ENCODE measurements at places on chromosomes 16 and 17.

DNA sequence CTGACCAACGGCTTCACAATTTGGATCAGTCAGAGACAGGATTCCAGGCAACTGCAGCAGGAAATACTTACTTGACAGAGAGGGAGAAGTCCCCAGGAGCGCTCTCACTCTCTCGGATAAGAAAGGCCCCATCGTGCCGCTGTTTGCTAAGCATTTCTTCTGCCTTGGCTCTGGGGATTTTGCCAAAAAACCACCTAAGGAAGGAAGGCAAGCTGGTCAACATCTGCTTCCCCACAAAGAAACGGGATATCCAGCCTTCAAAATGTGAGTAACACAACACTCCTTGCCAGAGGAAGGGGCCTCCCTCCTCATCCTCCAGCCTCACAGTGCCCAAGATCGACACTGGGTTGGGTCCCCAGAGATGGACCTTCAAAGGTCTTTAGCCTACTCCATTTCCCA lies 36.6 kb upstream of the SLC25A19 start:
- peak; percentile 53 for DNase-seq

GRCh38 chr16:83932955-83933673 lies 19.9 kb upstream of the OSGIN1 start:
- no peak for DNase-seq

DNA sequence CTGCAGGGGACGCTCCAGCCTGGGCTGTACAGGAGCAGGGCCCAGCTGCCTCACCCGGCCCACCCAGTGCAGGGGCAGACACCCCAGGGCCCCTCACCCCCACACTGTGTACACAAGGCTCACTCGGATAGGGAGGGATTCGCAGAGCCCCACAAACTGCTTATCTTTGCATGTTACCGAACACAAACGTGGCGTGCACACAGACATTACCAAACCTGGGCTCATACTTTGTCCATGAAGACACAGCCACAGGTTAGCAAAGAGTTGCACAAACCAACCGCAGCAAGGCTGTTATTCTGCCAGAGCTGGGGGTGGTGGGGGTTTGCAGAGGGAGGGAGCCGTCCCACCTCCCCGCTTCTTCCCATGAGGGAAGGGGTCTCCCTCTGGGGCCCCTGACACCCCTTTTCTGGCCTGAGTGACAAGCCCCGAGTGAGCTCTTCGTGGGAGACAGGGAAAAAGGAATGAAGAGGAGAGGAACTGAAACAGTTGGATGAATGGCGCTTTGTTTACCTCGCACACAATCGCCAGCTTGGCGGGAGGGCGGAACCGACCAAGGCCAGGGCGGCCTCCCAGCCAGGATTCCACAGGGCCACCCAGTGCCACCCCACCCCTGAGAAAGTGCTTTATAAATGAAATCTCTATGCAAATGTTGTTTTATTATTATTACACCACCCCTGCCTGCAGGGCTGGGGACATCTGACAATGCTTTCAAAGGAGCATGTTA lies 434 bp upstream of the CPSF4L start:
- peak; percentile 82 for DNase-seq

DNA sequence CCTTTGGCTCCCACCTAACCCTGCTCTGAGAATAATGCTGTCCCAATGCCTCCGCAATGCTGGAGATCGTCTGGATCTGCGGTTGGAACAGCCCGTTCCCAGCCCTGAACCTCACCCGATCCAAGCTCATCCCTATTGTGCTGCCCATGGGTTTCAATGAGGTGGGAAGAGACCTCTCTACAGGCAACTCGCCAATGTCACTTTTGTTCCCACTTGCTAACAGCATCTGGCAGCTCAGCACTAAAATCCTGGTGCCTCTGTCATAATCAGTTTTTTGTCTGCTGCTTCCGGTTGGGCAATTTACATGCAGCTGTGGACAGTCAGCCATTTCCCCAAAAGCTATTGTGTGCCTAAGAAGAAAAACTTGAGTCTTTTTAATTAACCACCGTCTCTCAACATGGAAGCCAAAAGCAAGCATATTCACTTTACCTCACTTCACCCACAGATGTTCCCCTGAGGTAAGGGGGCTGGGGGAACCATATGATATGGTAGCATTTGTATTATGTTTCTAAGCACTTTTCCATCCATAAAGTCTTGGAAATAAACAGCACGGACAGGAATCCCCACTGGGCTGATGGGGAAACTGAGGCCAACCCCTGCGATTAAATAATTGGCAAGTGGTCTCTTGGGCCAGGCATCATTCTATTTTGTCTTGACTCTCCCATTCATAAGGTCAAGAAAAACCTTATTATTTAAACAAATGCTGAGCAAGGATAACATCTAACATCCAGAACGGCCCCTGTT lies 159.2 kb upstream of the CDH5 start:
- no peak for DNase-seq

GRCh38 chr17:31792007-31792585 lies 66.9 kb downstream of the COPRS start:
- DNase-seq, result no peak

DNA sequence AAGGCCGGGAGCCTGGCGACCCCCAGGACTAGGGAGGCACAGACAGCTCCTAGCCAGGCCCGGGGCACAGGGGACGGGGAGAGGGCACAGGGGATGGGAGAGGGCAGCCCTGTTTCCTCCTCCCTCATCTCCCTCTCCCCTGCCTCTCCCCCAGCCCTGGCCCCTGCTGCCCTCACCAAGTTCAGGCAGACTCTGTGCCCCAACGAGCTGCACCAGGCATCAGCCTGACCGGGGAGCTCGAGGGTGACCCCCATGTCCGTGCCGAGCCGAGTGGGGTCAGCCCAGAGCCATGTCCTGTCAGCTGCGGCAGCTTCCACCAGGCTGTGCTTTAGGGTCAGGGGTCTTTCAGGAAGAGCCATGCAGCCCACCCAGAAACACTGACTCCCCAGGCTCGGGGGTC lies 6.0 kb downstream of the CDH15 start:
- DNase-seq, result no peak

GRCh38 chr17:967122-967521 lies 12.5 kb downstream of the NXN start:
- DNase-seq, result no peak

GRCh38 chr17:67434061-67434525 lies 57.0 kb downstream of the PITPNC1 start:
- DNase-seq, result peak; percentile 80

DNA sequence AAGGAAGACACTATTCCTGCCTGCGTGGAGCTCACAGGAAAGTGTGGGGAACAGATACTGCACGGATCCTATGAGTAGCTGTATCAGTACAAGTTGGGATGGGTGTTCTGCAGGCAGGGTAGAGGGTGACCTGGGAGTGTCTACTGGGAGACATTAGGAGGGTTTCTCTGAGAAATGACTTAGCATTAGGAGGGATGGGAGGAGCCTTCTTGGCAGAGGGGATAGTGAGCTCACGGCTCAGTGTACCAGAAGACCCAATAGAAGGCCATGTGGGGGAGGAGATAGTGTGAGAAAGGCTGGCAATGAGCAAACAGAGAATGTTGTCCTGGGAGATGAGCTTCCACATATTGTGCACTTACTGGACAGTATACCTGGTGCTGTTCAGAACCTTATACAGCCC lies 109.1 kb downstream of the MSI2 start:
- DNase-seq, result no peak

- DNase-seq, result no peak
Observed at GRCh38 chr16:14292051-14292825, 221.1 kb downstream of the MRTFB start.

GRCh38 chr17:29568331-29569244 lies at the start of gene TP53I13:
TP53I13 (plus strand) TSS chr17:29568701; CDS start chr17:29568759, 58 bp downstream.
- peak; percentile 98 for DNase-seq

DNA sequence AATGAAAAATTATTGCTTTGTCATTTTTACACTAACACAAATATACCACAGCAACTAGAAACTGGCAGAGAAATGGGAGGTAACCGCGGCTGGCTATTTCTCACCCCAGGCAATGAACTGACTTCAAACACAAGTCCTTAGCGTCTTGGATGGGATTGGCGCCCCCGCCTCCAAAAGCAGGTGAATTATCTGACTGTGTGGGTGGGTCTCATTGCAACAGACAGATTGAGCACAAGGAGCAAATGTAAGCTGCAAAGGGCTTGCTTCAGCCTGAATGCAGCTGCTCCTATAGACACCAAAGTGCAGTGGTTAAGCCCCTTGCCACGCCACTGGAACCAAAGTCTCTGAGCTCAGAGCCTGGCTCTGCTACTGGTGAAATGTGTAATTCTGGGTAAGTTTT lies 225.0 kb downstream of the XYLT1 start:
- DNase-seq, result no peak

DNA sequence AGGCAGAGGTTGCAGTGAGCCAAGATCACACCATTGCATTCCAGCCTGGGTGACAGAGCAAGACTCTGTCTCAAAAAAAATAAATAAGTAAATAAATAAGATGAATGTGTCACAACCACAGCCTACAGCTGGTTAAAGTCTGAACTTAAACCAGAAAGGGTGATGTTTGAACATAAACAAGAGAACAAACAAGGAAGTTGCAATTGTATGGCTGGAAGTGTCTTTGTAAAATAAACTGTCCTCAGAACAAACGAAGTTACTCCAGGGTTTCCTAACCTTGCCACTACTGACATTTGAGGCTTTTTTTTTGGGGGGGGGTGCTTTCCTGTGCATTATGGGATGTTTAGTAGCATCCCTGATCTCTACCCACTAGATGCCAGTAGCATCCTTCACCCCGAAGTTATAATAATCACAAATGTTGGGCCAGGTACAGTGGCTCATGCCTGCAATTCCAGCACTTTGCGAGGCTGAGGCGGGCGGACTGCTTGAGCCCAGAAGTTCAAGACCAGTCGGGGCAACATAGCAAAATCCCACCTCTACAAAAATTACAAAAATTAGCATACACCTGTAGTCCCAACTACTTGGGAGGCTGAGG lies 119.2 kb downstream of the XYLT1 start:
- DNase-seq, result no peak

DNA sequence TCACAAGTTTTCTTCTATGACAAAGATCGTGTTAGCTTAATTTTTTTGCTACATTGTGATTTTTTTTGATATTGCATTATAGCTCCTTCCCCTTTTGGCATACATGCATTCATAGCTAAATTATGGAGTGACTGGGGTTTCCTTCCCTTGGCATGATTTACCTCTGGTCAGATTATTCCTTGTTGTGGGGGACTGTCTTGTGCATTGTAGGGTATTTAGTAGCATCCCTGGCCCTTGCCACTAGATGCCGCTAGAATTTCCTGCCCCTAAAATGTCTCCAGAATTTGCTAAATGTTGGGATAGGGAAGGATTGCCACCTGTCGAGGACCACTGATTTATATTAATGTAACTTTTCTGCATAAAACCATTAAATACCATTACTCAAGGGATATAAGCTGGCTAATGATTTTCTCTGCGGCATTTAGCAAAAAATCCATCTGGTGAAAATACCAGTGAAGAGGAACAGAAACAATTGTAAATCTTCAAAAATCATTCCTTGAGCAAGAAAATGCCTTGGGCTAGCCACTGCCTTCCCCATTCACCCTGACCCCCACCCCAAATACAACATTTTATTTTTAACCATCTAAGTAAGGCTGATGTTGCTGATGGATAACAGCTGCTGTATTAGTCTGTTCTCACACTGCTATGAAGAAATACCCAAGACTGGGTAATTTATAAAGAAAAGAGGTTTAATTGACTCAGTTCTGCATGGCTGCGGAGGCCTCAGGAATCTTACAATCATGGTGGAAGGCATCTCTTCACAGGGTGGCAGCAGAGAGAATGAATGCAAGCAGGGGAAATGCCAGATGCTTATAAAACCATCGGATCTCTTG lies 195.2 kb downstream of the MAP2K6 start:
- no peak for DNase-seq

- DNase-seq, result peak; percentile 83
Observed at GRCh38 chr17:27529230-27529796, 73.1 kb downstream of the KSR1 start.

DNA sequence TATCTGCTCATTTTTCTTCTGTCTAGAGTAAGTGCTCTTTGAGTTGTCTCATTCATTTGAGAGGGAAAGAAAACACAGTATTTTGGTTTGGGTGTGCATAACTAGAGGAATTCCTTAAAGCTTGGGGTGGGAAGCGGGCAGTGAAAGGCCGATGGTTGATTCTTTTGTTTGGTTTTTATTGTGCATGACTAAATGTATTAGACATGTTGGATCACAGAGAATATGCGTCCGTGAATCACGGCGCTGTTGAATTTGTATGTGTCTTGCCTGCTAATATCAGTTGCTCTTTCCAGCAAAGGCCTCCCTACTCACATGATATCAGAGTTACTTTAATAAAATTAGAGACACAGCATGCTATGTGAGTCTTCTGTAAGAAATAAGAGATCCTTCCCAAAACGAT lies 180.0 kb downstream of the CHD9NB start:
- DNase-seq, result no peak

GRCh38 chr16:88292007-88292970 lies 90.5 kb upstream of the ZNF469 start:
- peak; percentile 20 for DNase-seq

- no peak for DNase-seq
Observed at GRCh38 chr16:4175849-4176248, 59.6 kb upstream of the ADCY9 start.

GRCh38 chr17:3529817-3530741 lies 27.5 kb downstream of the TRPV3 start:
- peak; percentile 66 for DNase-seq

- peak; percentile 82 for DNase-seq
Observed at GRCh38 chr17:78252701-78253635, 21.5 kb downstream of the TMEM235 start.
